Dorsolateral prefrontal cortex (tissue), 122 donors: ENCODE measurements at places on chromosomes 3 and 15.

- DNase-seq, result no peak
Observed at GRCh38 chr15:71424765-71425164, 309.5 kb downstream of the THSD4 start.

- DNase-seq, result no peak
Observed at GRCh38 chr3:102105193-102105592, 255.9 kb downstream of the NFKBIZ start.

DNA sequence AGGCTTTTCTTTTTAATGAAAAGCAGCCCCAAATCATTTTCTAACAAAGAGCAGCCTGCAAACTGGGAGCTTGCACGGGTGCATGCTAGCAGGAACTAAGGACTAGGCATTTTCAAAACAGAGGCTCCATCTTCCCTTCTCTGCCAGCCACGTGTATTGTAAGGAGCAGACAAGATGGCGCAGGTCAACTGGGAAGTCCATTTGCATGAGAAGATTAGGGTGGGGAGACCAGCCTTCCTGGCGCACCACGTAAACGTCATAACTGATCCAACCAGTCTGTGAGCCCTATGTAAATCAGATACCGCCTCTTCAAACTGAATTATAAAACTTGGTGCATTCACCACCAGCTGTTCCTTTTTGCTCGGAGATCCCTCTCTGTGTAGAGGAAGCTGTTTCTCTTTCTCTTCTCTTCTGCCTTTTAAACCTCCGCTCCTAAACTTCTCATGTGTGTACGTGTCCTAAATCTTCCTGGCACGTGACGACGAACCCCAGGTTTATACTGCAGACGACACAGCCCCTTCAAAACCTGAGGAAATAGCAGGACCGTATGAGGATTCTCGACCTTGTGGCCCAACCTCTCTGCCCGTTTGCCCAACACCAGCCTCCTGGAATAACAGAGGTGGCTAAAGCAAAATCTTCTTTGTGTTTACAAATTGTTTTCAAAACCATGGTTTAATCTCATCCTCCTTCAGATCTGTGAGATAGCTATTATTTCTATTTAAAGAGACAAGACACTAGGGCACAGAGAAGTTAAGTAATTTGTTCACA is 26.4 kb upstream of the SLC30A4 start:
- no peak for DNase-seq

DNA sequence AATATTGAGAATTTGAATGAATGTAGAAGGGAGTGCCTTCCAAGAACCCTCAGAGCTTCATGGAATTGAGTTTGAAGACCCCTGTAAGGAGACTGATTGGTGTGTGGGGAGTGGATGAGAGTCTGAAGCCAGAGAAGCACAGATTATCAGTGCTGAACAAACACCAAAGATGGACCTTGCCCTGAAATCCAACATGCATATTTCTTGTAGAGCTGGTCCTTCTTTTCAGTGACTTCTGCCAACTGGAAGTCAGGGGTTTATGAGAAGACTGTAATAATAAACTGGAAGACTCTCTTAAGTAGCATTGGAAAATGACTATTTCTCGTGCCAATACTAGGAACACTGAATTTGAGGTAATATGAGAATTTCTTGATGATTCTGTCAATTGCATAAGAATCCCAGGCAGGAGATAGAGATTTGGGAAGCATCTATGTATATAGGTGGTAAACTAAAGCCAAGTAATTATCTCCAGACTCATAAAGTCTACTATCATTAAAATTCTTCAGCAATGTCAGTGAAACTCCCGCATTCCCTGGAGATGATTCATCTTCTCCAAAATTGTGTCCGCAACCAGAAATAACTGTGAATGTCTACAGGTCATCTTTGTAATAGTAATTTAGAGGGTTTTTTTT is 213.8 kb downstream of the IL5RA start:
- no peak for DNase-seq

- no peak for DNase-seq
Observed at GRCh38 chr3:17799312-17799711, 56.9 kb upstream of the TBC1D5 start.

GRCh38 chr3:96779810-96780209 is 34.6 kb upstream of the EPHA6 start:
- DNase-seq, result no peak

DNA sequence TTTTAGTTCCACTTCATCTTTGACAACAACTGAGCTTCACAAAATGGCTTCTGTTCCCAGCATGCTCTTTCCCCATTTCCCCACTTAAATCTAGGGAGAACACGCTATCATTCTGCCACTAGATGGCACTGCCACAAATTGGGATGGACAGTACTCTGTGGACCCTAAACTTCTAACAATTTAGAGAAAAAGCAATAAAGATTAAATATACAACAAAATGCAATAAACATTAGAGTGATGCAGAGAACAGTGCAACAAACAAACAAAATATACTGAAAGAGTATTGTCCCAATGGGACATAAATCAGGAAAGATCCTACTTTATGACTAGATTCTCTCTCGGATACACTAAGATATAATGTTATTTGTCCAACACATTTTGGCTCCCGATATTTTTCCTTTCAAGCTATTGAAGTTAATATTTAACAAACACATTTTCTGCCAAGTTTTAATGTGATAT is 169.7 kb upstream of the TMCO5A start:
- no peak for DNase-seq

GRCh38 chr15:96336596-96337364 is 6.3 kb downstream of the NR2F2 start:
- no peak for DNase-seq
